ENCODE measurements at places on chromosomes 6 and 20.

- no peak for DNase-seq
These were observed 65.4 kb downstream of the MTFR2 start for GRCh38 chr6:136184738-136185137.

- no peak for DNase-seq
These were observed 90.8 kb downstream of the DOK5 start for GRCh38 chr20:54566031-54566688.

- no peak for DNase-seq
These were observed 59.3 kb downstream of the CD2AP start for GRCh38 chr6:47536816-47537401.

DNA sequence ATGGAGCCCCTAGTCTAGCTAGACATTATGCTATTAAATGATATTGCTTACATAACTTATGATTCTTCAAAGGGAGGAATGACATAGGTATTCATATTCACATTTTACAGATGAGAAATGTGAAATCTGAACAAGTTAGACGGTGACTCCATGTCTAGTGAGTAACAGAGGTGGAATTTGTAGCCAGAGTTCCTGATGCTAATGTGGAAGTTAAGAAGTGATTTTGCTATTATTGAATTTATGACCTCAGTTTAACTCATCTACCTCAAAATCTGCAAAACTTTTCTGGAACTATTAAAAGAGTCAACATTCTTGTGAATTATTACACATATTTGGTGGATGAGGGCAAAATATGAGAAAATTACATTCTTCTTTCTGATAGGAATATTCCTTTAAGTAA lies 347.6 kb upstream of the MMS22L start:
- DNase-seq, result no peak

DNA sequence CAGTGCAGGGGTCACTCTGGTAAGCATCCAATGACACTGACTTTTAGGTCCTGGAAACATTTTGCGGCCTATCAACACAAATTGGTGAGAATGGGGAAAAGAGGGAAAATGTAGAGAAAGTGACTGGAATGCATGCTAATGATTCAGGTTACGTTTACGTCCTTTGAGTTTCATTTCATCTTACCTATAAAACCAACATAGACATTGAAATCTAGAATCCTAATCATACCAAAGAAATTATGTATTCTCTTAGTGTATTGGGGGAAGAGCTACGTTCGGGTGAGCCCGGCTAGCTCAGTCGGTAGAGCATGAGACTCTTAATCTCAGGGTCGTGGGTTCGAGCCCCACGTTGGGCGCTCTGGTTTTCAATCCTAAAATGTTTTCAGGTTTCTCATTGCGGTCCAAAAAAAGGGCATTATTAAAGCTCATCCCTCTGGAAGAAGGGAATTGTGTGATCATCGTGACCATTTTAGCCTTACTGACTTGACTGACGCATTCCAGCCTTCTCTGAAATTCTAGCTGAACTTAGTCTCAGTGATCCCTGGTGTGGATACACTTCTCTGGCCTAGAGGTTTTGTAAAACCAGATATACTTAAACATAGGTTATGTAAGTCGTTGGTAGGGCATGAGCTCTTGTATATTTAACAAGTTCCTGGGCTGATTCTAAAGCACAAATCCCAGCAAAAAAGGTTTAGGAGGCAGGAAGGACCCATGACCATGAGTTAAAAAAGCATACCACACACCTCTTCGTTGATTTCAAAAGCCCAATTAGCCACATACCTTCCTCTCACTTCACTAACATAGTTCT lies 18.3 kb downstream of the HMGN4 start:
- DNase-seq, result peak; percentile 54

DNA sequence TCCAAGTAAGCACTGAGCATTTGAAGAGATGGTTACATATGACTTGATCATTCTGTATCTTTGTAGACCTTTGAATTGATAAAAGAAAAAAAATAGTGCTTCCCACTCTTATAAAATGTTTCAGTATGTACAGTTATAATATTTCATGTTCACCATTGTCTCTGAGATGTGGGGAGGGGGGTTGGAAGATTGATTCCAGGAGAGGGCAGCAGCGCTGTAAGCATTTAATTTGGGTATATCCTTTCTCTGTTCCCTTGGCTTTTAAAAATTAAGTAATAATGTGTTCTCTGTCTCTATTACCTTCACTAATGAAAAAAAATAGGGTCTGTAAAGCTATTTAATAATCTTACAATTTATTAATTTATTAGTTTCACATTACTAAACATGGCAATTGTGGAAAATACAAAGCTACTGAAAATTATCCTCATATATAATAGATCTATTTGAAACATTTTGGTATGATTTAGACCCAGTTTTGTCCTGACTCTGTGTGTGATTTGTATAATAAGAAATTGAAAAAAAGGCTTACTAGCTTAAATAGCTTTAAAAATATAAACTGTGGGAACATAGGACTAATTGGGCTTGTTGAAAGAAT lies 341.2 kb downstream of the CDKAL1 start:
- no peak for DNase-seq

All from CD4-positive, alpha-beta T cell treated with Interleukin-10 for 1 hour (primary cell).